SW 1271 (cell line): ENCODE measurements at places on chromosomes 5 and 9.

DNA sequence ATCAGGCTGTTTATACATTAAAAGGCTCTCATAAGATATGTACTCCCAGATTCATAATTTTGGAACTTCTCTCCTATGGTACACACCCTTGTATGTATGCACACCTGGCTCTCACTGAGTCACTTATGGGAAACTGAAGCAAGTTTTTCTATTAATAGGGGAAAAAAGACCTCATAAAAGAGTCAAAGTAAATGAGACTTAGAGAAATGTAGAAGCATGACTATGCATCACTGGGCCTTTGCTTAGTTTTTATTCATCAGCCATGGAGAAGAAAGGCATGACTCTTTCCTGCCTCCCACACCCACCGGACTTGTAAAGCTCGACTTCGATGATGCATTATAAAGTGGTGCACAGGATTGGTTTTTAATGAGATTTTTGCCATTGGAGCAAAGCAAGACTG lies 28.2 kb downstream of the MTAP start:
- DNase-seq = no peak

- DNase-seq = peak; percentile 57
Observed at GRCh38 chr9:101387871-101388506, 3.2 kb upstream of the BAAT start.

GRCh38 chr5:3657364-3658022 lies 61.9 kb downstream of the IRX1 start:
- DNase-seq = no peak

DNA sequence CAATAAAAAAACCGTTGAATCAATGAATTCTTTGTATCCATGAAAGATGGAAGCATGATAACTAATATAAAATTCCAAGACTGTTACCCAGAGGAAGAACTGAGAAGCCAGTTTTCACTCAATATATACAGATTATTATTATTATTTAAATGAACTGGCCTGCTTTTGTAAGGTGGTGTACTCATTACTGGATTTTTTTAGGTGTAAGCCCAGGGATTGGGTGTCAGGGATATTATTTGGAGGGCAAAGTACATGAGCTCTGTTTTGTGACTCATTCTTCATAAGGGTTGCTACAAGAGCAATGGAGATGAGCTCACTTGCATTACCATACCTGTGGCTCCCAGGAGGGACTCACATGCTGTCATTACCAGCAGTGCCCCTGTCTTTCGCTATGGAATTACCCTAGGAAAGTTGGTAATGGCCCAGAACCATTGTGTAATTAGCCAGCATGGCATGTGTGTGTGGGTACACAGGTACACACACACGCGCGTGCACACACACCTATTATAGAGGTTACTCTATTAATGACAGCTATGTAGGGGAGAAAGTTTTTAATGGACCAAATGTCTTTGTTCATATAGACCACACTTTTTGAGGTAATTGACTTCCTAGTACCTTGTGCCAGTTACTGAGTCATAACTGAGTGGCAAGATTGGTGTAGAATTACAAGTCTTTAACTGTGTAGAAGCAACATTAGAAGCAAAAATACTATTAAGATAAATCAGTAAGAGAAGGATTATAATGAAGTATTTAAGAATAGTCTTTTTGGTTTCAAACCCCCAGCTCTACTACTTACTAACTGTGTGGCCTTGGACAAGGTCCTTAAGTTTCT lies 143.4 kb downstream of the GDNF start:
- DNase-seq = no peak

- DNase-seq = no peak
Observed at GRCh38 chr9:109802491-109802890, 22.5 kb downstream of the PALM2AKAP2 start.
